Muscle of back (tissue), 13 donors: ENCODE measurements at places on chromosomes 2 and 18. TPM values are rescaled to one million over a fixed set of nuclear protein-coding genes. Genes with fewer than 3 reads are reported as not detected.

SIX2 gene
- polyA plus RNA-seq: 5.4 TPM

PAX8 gene
- polyA plus RNA-seq: 0.49 TPM

USP14 gene
- 59.3 TPM for polyA plus RNA-seq

NT5DC4 gene
- not detected for polyA plus RNA-seq

SLC9A4 gene
- not detected for polyA plus RNA-seq

CCDC68 gene
- 1.5 TPM for polyA plus RNA-seq

EMILIN1 gene
- polyA plus RNA-seq: 45.1 TPM

LRATD1 gene
- 9.2 TPM for polyA plus RNA-seq

LBX2 gene
- 0.78 TPM for polyA plus RNA-seq

GRCh38 chr2:25378731-25379490, 37.2 kb upstream of the DNMT3A start:
- no peak for DNase-seq

DNA sequence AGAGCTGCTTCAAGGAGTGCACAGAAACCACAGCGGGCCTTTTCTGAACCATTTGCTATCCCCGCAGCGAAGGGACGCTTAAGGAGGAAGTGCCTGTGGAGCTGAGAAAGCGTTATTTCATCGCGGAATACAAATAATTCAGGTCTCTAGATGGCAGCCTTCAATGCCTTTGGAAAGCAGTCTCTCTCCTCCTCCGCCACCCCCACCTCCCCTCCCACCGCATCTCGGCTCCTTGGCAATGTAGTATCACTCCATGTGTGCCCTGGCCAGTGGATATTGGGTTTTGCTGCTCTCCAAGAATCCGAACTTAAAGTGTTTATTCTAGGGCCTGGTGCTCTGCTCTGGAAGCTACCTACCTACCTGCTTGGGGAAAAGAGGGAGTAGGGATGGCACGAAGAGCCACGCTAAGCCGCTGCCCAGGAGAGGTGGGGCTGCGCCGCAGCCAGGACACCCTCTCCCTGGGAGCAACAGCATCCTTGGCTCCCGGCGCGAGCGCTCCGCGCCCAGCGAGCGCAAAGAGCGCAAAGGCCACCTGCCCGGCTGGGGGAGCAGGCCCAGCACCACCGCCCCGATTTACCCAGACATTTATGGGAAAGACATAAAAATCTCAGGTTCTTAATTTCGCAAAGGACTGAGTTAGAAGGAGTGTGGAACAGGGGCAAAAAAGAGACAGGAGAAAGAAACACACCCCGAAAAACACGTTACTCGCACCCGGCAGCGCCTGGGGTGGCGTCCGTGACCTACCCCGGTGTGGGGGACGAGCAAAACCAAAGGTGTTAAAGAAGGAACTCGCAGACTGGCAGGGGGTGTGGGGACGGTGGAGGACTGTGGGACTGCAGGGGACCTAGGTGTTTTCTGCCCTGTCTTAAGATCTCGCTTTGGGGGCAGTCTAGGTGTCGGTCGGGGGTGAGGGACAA, 1.0 kb downstream of the SPHKAP start:
- peak; percentile 15 for DNase-seq

GRCh38 chr2:40435426-40436092, 16.3 kb downstream of the SLC8A1 start:
- DNase-seq: no peak

GRCh38 chr2:189137519-189137918, 42.0 kb downstream of the COL5A2 start:
- no peak for DNase-seq

GRCh38 chr2:118913803-118914645, 28.0 kb upstream of the MARCO start:
- DNase-seq: peak; percentile 0

GRCh38 chr2:41873102-41874031, 174.5 kb upstream of the PKDCC start:
- no peak for DNase-seq

- DNase-seq: no peak
These were observed 20.4 kb downstream of the STAM2 start for GRCh38 chr2:152155209-152155608.

DNA sequence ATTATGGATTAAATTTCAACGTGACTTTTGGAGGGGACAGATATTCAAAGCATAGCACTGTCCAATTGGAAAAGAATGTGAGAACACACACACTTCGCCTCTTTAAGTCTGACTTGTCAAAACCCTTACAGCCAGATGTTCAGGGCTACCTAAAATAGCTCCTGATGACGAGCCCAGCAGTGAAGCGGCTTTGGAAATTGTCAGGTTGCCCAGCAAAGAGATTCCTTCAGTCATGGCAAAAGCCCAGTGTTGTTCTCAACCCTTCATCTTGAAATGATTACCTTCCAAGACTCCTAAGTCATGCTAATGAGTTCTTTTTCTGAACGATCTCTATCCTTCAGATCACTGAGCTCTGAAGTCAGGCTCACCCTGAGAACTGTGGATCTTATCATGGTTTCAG, 436.6 kb downstream of the LRATD1 start:
- DNase-seq: peak; percentile 54

- DNase-seq: no peak
These were observed 91.2 kb upstream of the TMEM18 start for GRCh38 chr2:768451-768850.

DNA sequence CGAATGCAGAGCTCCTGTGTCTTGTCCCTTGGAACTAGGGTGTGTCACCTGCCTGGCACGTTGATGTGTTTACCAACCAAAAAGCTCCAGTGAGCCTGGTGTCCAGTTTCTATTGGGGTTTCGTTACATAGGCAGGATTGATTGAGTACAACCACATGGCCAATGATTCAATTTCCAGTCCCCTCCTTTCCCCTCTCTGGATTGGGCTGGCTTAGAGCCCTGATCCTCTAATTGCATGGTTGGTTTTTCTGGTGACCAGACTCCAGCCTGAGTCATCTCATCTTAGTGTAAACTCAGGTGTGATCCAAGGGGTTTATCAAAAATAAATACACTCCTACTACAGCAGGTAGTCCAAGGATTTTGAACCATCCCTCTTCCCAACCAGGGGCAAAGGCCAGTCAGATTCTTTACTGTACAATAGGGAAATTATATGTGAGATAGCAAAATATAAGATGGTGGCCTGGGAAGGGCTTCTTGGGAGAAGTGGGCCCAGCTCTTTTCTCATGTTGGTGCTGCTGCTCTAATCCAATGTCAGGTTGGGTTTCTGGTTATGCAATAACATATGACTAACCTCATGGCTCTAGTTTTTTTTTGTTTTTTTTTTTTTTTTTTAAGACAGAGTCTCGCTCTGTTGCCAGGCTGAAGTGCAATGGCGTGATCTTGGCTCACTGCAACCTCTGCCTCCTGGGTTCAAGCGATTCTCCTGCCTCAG, 64.7 kb upstream of the MGAT5 start:
- no peak for DNase-seq

- no peak for DNase-seq
These were observed 582.6 kb downstream of the CNTNAP5 start for GRCh38 chr2:124607679-124608078.

DNA sequence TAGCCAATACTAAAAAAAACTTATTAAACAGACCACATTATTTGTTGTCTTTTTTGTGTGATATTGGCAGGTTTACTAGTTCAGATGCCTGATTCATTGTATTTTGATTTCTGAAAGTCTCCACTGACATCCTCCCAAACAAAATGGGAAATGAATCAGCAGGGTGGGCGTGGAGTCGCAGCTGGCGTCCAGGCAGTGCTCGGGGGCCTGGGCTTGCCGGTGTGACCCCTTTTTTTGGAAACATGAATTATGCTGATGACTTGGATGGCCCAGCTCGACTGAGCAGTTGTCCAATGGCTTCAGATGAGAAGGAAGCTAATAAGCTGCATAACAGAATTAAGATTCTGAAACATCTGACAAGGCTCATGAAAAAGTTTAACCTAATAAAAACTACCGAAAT, 1.7 kb upstream of the KCNG2 start:
- peak; percentile 56 for DNase-seq

DNA sequence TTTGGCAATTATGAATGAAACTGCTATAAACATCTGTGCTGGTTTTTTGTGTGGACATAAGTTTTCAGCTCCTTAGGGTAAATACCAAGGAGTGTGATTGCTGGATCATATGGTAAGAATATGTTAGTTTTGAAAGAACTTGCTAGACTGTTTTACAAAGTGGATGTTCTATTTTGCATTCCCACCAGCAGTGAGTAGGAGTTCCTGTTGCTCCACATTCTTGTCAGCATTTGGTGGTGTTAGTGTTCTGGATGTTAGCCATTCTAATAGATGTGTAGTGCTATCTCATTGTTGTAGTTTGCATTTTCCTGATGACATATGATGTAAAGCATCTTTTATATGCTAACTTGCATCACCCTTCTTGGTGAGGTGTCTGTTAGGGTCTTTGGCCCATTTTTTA, 304.6 kb downstream of the NUP35 start:
- DNase-seq: no peak

DNA sequence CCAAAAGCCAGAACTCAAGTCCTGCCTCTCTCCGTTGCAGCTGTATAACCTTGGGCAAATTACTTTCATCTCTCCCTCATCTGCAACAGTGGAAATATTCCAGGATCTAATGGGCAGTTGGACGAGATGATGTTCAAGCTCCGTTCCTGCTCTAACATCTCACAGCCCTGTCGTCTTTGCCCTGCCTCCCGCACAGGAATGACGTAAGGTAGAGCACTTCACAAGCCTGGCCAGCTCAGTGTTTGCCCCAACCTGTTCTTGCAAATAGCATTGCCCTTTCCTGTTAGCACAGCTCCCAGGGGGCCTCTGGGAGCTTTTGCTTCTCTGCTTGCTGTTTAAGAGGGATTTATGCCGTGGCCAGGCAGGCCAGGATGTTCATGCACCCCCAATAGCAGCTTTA, 107.9 kb downstream of the KLHL29 start:
- DNase-seq: no peak

GRCh38 chr18:12842459-12843380, 41.3 kb downstream of the PTPN2 start:
- no peak for DNase-seq

GRCh38 chr2:106596844-106597243, 109.7 kb downstream of the CD8B2 start:
- DNase-seq: no peak

DNA sequence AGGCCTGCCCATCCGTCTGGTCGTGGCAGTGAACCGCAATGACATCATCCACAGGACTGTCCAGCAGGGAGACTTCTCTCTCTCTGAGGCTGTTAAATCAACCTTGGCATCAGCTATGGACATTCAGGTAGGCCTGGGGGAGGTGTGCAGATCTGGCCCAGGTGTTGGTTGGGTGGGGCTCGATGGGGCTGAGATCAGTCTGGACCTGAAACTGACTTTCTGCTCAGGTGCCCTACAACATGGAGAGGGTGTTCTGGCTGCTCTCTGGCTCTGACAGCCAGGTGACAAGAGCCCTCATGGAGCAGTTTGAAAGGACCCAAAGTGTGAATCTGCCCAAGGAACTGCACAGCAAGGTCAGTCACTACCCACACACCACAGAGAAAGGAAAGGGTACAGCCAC, 12.6 kb downstream of the THNSL2 start:
- no peak for DNase-seq

DNA sequence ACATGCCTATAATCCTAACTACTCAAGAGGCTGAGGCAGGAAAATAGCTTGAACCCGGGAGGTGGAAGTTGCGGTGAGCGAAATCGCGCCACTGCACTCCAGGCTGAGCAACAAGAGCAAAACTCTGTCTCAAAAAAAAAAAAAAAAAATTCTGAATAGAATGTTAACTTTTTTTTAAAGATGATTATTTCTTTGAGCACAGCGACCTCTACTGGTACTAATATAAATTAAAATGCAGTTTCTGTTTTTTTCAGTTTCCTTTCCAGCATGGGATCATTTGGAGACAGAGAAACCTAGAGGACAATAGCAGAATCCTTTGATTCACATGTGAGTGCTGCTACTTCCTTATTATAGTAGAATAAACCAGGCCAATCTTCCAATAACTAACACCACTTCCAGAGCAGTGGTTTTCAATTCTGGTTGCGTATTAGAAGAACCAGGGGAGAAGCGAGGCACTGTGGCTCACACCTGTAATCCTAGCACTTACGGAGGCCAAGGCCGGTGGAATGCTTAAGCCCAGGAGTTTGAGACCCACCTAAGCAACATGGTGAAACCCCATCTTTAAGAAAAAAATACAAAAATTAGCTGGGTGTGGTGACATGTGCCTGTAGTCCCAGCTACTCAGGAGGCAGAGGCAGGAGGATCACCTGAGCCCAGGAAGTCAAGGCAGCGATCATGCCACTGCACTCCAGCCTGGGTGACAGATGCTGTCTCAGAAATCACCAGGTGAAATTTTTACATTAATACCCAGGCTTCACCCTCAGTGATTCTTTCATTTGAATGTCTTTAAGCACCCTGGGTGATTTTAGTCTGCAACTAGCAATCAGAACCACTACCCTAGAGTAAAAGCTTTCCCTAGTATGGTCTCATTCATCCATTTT, 10.1 kb downstream of the SRSF7 start:
- DNase-seq: peak; percentile 54

- DNase-seq: peak; percentile 41
These were observed 78.7 kb downstream of the GRB14 start for GRCh38 chr2:164542581-164543021.

GRCh38 chr18:46680784-46681695, 24.0 kb upstream of the LOXHD1 start:
- no peak for DNase-seq

DNA sequence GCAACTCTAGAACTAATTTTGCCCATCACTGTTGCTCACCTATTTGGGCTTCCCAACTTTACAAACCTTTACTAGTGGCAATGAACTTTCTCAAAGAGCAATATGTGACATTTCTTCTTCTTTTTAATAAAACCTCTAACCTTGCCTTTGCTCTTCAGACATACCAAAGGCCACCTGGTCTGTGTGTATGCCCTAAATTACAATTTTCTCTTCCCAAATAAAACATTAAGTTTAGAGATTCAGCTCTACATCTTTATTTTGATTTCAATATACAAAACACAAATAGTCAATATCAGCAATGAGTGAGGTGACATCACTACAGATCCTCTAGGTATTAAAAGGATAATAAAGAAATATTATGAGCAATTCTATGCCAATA, 35.1 kb upstream of the MYCN start:
- no peak for DNase-seq

GRCh38 chr2:163934131-163934530, 198.3 kb upstream of the FIGN start:
- DNase-seq: no peak

DNA sequence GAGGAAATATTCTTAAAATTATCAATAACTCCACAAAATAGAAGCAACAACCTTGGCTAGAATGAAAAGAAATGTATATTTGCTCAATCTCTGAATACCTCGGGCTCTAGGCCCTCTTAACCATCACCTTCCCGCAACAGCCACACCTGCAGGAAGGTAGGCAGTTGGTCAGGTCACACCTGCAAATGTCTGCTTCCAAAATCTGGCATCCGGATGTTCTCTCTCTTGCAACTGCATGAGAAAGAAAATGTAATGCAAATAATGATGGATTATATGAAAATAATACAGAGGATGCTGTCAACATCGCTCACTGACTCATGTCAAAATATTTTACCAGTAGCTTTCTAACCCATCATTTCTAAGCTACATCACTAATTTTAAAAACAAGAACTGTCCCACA, 148.3 kb downstream of the SATB2 start:
- no peak for DNase-seq
